Activated T-cell treated with anti-CD3 and anti-CD28 coated beads, Interleukin-2, amount 50 U/mL, for 48 hours (primary cell): ENCODE measurements at places on chromosomes 7 and 10.

DNA sequence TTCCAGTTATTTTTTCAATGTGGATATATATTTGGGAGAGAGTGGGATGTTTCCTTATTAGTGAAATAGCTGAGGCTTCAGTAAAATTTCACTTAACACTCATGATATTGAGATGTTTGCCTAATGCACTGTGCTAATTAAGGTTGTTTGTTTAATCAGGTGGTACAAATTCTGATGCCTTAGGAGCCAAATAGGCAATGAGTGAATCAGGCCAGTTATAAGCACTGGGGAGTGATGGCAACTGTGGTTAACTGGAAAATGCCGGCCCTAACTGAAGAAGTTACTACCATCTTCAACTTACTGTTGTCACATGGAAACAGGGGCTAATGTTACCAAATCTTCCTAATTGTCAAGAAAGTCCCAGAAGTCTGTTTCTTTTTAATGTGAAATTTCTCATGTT, 32.0 kb downstream of the VCL start:
- DNase-seq, result no peak

- DNase-seq, result no peak
Observed at GRCh38 chr10:6296828-6297251, 94.1 kb downstream of the PFKFB3 start.

DNA sequence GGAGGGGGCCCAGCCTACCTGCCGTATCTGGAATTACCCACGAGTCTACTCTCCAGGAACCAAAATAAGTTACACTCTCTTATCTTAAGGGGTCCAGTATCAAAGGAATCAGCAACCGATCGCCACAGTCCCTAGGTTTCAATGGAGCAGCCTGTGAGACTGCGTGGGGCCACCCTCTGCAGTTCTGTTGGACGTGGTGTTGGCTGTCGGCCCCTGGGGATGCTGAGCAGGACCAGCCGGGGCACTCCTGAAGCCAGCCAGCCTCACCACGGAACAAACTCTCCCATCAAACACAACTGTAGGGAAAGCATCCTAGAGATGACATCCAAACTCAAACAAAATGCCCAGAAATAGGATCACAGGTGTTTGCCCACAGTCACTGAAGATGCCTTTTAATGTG, 25.5 kb upstream of the ABLIM1 start:
- no peak for DNase-seq

- DNase-seq, result no peak
Observed at GRCh38 chr10:15027741-15028140, 16.0 kb upstream of the OLAH start.

DNA sequence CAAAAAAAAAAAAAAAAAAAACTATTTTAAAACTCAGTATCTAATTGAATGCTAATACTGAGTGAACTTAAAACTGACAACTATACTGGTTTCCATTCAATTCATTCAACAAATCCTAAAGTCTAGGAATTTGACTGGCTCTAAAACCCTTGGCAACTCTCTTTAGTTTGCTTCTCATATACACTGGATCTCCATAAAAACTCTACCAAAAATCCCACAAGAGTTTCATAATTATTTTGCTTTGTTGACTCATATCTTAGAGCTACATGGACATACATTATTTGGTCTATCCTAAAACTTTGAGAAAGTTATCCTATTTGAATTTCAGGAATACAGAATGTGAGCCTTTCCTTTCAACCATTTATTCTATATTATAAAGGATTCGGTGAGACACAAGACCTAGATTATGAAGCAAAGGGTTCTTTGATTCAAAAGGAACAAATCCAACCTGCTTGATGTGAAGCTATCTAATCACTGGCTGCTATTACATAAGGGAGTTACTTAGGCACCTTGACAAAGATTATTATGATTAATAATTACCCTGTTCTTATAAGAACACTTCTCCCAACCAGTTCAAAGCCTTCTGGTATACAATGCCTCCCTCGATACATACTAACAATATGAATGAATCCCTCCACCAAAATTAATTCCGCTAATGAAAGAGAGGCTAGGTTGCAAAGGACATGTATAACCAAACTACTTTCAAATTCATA, 15.8 kb upstream of the KMT2E start:
- DNase-seq, result no peak

DNA sequence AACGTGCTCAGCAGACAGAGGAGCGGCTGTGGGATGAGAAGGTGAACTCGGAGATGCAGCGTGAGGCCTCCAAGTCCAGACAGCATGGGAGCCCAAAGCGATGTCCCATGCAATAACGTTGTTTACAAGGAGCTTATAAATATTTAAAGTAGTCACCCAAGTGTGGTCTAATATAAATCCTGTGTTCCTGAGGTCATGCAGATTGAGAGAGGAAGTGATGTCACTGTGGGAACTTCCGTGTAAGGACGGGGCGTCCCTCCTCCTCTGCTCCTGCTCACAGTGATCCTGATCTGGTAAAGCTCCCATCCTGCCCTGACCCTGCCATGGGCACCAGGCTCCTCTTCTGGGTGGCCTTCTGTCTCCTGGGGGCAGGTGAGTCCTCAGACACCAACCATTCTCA, 94.7 kb upstream of the PRSS58 start:
- DNase-seq, result no peak

- no peak for DNase-seq
Observed at GRCh38 chr7:42240416-42240815, 3.4 kb upstream of the GLI3 start.

GRCh38 chr10:70130878-70131559, 1.6 kb downstream of the AIFM2 start:
- no peak for DNase-seq

- DNase-seq, result no peak
Observed at GRCh38 chr7:129493555-129493954, 8.8 kb upstream of the SMKR1 start.

DNA sequence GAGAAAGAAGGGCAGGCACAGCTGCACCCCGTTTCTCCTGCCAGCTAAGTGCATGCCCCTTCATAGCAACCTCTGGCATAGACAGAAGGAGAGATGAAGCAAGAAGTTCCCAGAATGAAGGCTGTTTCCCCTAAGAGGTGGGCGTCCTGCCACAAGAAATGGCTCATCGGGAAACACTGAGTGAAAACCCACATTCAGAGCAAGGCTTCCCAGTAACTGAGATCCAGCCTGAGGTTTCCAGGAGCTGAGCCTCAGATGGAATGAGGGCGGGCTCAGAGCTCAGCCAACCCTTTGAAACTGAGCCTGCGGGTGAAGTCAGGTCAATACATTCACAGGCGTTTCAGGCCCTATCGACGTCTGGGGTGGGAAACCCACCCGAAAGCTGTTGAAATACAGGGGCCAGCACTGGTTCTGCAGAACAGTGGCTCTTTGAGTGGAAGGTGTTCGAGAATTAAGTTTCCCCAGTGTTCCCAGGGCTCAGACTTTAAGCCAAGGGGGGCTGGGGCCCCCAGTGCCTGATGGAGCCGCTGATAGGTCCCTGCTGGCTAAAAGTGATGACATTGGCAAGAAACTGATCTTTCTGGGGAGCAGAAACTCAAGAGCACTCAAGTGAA, 510.2 kb downstream of the RPS24 start:
- peak; percentile 24 for DNase-seq

- DNase-seq, result no peak
Observed at GRCh38 chr10:29455095-29455494, 166.2 kb downstream of the LYZL1 start.
